CD4-positive, alpha-beta T cell treated with Interferon gamma for 1 hour (primary cell): ENCODE measurements at places on chromosomes 2 and 18.

DNA sequence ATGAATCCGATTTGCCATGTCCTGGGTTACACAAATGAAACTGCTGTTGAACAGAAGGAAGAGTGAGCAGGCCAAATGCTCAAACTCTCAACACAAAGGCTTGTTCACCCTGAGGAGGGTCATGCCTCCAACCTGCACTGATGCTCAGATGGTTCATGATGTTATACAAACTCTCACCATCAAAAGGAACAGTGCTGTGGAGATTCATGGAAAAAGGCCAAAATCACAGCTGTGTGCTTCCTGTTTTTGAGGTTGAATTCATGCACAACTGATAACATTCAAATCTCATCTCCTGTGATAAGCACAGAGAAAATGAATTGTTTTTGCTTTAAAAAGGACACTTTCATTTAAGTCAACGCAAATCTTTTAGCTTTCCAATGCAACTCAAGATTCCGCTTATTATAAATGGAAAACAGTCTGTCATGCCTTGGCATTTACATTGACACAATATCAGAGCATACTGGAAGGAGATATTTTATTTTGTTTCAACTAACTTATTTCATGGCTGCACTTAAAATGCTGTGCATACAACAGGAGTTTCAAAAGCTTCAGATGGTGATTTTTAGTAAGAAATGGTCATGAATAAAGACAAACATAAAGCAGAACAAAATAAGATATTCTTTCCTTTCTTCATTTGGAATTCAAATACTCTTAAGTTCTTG lies 22.2 kb upstream of the TTN start:
- no peak for DNase-seq

DNA sequence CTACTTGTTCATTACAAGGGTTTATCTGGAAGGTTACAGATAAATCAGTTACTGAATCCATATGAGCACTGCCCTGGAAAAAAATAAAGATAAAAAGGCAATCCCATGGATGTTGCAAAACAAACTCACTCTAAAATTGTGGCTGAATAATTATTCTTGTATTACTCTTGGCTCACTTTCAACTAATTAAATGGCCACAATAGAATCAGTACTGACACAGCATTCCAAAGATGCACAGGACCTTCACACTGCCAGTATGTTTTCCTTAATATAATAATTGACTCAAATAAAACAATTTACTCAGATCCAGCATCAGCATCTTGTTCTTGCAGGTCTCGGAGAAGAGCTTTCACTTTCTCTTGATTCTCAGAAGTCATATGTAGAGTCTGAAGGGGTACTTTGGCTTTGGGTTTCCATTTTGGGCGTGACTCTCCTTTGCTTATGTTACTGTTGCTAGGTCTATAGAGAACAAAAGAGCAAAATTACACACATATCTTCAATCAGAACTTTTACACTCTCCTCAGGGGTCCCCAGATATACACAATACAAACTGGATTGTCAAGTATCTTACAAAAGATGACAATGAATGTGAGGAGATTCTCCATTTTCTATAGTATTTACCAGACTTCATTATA lies 12.6 kb downstream of the DHX57 start:
- DNase-seq: no peak

- no peak for DNase-seq
These were observed 847.0 kb downstream of the LRRTM4 start for GRCh38 chr2:76675212-76675611.

DNA sequence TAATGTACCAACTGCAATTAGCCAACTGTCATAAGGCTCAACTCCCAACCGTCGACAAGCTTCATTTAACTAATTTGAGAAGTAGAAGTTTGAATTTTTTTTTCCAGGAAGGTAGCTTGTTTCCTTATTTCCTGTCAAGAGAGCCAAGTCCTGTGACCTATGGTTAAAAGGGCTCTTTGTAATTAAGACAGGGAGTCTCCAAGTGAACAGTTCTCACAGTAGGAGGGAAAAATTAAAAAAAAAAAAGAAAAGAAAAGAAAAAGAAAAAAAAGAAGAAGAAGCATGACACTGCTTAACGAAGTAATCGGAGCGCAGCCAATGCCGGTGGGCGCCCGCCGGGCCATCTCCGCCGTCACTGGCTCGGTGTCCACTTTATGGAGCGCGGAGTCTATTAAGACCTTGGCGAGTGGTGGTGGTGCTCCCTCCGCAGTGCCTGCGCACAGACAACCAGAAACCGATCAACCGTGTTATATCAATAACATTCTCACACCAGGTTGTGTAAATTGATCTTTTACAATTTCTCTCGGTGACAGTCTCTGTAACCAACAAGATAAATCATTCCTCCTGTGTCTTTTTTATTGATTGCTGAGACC lies 197.2 kb upstream of the POU3F3 start:
- no peak for DNase-seq

DNA sequence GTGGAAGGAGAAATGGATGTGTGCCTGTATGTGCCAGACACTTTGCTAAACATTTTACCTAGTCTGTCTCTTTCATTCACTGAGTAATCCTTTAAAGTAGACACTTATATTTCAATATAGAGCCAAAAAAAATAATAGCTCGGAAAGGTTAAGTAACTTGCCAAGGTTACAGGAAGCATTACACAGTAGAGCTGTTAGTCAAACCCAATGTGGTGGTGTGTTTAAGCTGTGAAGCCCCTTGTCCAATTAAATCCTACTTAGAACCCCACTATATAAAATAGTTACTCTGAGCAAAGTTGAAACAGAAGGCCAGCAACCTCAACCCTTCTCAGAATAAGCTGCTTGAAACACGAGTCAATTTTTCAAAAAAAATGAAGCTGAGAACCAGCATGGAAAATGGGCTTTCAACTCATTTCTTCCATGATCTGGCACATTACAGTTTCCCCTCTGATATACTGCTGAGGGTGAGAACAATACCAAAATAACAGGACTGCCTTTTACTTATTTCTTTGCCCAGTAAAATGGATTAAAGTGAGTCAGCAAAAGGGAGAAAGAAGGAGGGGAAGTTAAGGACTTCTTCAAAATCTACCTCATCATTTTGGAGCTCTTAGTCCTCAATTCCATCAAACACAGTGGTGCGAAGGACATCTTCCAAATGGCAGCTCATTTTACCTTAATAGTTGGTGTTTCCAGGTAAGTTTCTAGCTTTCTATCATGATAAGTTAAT lies 7.9 kb downstream of the RDH14 start:
- DNase-seq: no peak

DNA sequence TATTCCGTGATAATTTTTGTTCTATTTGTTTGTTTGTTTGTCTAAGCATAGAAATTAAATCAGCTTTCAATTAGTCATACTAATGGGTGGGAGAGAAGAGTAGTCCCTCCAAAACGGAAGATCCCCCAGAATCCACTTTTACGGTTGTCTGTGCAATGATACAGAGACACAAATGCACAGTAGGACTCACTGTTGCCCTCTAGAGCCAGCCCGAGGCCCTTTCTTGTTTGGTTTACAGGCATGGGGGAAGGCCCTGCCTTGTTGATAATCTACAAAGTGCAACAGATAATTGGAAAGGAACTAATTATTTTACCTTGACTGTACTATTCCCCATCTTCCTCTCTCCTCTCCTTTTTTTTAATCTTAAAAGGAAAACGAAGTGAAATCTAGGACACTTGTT lies 121.1 kb downstream of the ACOXL start:
- DNase-seq: peak; percentile 53

GRCh38 chr18:2526329-2526728 lies 45.0 kb downstream of the METTL4 start:
- no peak for DNase-seq

DNA sequence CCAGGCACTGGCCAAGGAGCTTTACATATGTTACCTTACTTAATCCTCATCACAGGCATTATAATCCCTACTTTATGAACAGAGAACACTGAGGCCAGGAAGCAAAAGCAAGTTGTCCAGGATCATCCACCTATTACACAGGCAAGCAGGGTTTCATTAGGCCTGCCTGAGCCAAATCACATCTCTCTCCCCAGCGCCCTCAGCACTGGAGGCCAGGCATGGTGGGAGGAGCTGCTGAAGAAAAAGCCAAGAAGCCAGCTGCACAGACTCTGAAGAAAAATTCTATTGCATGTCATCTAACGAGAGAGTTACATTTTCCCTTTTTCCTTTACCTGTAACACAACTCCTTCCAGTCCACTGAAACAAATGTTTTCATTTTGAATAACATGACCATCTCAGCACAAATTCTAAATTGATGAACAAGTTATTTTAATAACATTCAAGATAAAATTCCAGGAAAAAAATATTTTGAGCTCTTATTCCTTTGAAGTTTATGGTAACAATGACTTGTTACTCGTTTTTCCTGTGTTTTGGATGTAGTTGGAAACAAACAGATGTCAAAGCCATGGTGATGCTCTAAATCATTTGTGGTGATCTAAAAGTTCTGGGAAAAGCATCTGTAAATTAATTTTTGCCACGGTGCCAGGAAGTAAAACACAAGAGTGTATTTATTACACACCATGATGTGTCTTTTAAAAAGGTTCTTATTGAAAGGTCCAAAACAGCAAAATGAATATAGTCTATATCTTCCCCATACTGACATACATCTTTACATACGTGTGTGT lies 139.0 kb upstream of the ITGB6 start:
- DNase-seq: no peak

- no peak for DNase-seq
These were observed 163.9 kb upstream of the CCDC150 start for GRCh38 chr2:196475611-196476010.

GRCh38 chr2:105760639-105761337 lies 16.1 kb downstream of the NCK2 start:
- no peak for DNase-seq
